Right atrium auricular region (tissue), 2 donors: ENCODE measurements at places on chromosomes 5 and 9. TPM values are rescaled to one million over a fixed set of nuclear protein-coding genes. Genes with fewer than 3 reads are reported as not detected.

DNA sequence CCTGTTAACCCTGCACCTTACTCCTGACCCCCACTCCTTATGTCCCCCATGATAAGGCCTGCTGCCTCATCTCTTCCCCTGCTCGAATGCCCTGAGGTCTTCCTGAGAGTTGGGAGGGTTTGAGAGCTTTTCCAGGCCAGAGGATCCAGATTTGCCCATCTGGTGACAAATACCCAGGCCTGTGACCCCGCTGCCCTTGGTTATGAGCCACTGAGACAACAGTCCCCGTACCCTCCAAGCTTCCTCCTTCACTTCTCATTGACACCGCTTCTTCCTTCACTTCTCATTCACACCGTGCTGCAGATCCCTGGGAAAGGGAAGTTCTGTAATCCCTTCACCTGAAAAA lies 593 bp downstream of the GM2A start:
- DNase-seq, result no peak

- DNase-seq, result no peak
Observed at GRCh38 chr5:112183103-112183711, 235.9 kb downstream of the EPB41L4A start.

- DNase-seq, result no peak
Observed at GRCh38 chr9:2419347-2419746, 202.2 kb upstream of the VLDLR start.

- no peak for DNase-seq
Observed at GRCh38 chr9:79360387-79361347, 211.1 kb upstream of the TLE4 start.

DNA sequence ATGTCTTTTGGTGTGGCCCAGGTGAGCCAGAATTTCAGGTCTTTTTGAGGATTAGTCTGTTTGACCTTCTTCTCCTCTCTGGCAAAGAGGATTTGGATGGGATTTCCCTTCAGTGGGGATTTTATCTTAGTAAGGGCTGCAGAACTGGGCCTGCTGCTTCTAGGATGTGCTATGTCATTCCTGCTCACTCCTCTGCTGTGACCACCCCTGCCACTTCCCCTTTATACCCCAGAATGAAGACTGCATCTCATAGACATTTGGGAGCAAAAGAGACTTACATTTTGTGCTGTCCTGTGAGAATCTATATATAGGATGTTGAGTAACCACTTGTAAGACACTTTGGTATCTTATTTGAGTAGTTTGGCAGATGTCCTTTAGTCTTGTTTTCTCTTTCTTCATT lies 76.2 kb downstream of the ARHGAP26 start:
- DNase-seq, result no peak

- DNase-seq, result no peak
Observed at GRCh38 chr5:105836268-105836667, 1834.5 kb downstream of the EFNA5 start.

DNA sequence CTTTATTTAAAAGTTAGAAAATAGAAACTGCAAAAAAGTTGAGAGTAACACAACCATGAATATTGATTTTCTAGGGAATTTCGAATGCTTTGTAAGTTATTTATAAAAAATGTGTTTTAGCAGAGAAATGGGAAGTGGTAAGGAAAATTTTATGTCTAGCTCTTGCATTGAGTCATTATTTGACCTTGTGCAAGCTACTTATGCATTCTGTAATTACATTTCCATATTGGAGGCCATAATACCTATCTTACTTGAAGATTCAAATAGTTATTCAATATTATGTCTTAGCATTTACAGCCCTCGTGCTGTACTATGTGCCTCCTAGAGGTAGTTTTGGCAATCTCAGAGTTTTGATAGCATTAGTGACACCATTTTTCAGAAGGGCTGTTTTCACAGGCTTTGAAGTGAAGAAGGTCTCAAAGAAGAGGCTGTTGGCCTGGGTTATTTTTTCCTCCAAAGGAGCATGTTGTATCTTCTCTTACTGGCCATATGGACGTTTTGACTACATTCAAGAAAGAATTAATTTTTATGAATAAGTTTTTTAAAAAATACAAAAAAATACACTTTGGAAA lies 7.4 kb upstream of the DAP start:
- no peak for DNase-seq

DNA sequence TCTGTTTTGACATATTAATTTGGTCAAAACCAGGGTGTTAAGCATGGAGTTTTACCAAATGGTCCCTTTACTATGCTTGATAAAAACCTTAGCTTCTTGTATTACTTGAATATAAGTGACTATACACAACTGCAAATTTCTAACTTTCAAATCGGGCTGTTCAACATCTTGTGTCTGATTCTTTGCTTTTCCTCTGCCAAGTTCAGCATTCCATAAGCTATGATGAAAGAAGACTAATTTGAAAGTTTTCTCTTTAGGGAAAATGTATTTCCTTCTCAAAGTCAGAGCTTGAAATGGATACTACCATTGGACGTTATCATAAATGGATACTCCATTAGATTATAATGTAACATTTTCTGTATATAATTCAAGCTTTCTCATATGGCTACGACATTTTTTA lies 792.9 kb downstream of the EFNA5 start:
- no peak for DNase-seq

DNA sequence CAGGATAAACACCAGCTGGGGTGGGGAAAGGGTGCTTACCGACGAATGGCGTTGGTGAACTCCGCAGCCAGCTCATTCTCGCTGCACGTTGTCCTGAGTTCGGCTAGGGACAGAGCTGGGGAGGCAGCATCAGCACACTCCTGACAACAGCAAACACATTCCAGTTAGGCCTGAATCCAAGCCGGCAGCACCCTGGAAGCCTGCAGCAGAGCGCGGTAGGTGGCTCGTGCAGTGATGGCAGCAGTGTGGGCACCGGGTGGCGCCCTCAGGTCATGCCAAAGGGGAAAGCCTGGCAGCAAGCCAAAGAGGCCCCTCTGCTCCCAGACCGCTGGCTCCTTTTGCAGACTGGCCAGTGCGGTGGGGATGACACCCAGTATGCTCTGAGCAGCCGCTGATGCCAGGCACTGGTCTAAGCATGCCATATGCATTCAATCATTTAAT lies 66.9 kb downstream of the DCP2 start:
- DNase-seq, result no peak

- no peak for DNase-seq
Observed at GRCh38 chr5:58493141-58493540, 1.9 kb downstream of the GAPT start.

DNA sequence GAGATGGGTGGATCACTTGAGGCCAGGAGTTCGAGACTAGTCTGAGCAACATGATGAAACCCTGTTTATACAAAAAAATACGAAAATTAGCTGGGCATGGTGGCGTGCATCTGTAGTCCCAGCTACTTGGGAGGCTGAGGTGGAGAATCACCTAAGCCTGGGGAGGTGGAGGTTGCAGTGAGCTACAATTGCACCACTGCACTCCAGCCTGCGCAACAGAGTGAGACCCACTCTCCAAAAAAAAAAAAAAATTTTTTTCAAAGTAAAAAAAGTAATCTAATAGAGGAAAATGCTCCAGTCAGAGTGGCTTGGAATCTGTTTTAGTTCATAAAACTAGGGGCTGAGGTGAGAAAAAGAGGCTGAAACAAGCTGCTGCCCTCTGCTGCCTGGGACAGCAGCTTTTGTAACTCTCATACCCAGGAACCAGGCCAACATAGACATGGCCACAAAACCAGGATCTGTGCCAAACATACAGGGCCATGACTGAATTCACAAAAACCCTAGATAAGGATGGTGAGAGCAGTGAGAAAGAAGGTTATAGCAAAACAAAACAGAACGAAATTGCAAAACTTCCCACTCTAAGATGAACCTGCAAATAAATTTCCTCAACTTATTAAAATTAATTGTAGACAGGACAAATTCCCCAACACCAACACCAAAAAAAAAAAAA lies 13.1 kb upstream of the DCAF12 start:
- DNase-seq, result peak; percentile 85

DNA sequence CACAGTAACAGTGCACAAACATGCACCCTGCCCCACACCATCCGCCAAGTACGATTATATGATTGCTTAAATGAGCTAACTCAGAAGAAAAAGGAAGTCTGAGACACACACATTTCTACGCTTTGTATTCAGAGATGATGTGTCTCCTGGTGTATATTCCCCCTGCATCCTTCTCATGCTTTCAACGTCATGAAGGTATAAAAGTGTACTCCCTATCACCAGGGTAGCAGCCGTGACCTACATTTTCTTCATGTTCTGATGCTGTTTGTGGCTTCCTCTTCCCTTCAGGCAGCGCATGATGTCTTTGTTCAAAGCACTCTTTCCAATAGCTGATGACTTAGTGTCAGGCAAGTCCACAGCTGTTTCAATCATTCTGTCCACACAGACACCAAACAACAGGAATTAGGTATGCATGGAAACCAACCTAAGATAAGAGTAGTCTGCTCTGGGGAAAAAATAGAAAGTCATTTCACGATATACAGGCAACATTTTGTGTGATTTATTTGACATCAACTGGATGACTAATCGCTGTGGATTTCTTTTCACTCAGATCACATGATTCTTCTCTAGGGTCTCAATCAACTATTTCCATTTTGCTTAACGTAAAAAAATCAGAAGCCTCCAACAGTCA lies 269.4 kb upstream of the PTGER4 start:
- DNase-seq, result no peak

GRCh38 chr9:76883341-76883855 lies 22.5 kb downstream of the PRUNE2 start:
- DNase-seq, result no peak

DNA sequence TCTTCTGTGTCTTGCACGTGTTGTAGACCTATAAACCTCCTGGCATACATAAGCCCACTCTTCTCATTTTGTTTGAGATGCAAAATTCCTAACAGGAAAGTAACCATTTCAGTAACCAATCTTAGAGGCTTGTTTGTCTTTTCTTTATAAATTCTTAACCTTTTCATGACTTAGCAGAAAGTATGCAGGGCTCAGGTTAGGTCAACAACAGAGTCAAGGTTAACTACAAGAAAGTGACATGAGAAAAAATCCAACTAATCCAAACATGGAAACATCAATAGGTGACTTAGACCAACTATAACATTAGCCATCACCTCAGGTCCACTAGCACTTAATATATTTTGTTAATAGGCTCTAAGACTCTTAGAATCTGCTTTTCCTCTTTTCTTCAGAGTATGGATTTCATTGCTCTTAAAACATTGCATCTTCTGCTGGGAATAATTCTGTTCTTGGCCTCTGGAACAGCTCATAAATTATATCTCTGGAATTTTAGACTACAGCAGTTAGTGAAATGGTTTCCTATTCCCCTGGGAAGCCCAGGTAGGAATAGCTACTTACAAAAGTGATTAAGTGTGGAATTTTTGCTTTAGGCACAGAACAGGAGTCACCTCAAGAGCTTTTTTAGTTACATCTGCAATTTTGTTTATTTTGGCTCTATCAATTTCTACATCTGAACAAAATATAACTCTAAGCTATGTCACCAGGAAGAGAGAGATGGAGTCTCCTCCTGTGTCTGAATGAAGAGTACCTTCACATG lies 155.3 kb upstream of the ANKRD55 start:
- DNase-seq, result no peak

GRCh38 chr9:101220341-101220740 lies 164.5 kb downstream of the BAAT start:
- DNase-seq, result no peak

DNA sequence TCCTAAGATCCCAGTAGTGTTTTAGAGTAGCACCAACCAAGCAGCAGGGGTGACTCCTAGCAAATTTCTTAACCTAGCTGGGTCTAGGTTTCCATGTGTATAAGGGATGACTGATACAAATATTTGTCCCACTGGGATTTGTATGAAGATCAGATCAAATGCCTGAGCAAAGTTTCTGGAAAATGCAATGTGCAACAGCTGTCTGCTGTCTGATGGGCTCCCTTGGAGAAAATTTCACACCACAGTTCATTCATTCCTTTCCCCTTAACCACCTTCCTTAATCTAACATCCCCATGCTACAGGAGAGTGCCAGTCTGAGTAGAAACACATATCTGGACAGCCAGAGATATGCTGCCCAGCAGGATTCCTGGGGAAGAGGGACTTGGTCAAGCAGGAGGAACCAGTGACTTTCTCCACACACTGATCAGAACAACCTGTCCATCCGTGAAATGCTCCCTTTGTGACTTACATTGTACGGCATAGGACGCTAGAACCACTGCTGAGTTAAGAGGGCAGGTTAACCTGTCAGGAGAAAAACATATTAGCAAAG lies 53.3 kb downstream of the PTPN3 start:
- no peak for DNase-seq

DNA sequence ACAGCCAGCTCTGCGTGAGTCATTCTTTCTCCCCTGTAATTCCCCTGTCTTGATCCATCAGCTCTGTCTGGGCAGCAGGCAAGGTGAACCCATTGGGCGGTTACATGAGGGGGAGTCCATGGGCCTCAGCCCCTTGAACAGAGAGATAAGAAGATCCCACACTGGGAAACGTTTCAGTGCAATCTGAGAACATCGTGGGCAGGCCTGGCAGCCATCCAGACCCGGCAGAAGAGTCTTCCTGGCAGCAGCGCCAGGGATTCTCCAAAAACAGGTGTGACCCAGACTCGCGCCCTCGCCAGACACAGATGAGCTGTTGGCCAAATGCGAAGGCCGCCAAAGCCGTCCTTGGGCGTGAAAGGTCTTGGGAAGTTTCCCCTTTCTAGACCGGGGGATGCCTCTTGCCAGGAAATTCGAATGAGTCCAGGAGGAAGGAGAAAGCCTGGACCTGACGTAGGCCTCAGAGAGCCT lies 6.4 kb upstream of the SLC12A7 start:
- no peak for DNase-seq

DNA sequence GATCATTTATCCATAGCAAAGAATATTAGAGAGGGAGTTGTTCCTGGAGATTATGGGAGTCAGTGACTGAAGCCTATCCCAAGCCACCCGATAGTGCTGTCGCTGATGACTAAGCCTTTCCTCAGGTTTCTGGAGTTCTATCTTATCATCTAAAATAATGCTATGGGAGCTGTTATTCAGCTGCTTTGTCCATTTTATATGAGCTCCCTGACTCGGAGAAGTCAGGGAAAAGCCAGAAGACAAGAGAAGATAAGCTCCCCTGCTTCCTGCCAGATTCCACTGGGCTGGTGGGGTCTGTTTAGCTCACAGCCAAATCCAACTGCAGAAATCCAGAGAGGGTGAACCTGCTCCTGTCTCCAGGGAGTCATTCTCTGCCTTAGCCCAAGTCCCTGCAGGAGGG lies 148.2 kb downstream of the DROSHA start:
- DNase-seq, result no peak

DNA sequence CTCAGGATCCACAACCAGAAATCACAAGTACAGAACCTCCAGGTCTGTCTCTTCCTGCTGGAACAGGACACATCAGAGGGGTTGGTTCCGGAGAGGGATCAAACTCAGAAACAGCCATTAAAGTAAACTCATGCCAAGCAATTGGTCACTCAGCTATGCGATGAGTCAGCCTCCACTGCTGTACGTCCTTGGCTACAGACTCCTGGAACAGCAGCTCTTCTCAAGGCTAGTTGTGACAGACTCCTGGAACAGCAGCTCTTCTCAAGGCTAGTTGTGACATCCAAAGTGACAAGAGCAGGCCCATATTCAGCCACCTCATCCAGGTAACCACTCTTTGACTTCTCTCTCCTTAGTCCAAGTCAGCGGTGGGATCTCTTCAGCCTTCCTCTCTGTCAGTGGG lies at the start of gene SPINK13:
TSS of gene SPINK13 (plus strand) at position 229 of the 400 bp plus-strand sequence. CDS start 1,279 bp downstream, outside the sequence.
- peak; percentile 61 for DNase-seq

The SERF1A gene
- 6.2 TPM for total RNA-seq

The LCN9 gene
- not detected for total RNA-seq

The SNCAIP gene
- 9.5 TPM for total RNA-seq

The MLANA gene
- not detected for total RNA-seq

The FYB1 gene
- total RNA-seq, result 1.8 TPM

The GZMA gene
- total RNA-seq, result not detected

The CCL28 gene
- 1.3 TPM for total RNA-seq

The PCDHGA8 gene
- total RNA-seq, result 5.0 TPM

The SOHLH1 gene
- total RNA-seq, result not detected

The CARD6 gene
- total RNA-seq, result 10.8 TPM

The MPDZ gene
- total RNA-seq, result 61.5 TPM

The BDP1 gene
- 11.8 TPM for total RNA-seq

The WWC1 gene
- 8.1 TPM for total RNA-seq

The MAMDC2 gene
- 32.5 TPM for total RNA-seq
